ENCODE measurements at places on chromosomes 2 and 18.

GRCh38 chr2:27728081-27728858, 43.2 kb upstream of the MRPL33 start:
- DNase-seq = no peak

DNA sequence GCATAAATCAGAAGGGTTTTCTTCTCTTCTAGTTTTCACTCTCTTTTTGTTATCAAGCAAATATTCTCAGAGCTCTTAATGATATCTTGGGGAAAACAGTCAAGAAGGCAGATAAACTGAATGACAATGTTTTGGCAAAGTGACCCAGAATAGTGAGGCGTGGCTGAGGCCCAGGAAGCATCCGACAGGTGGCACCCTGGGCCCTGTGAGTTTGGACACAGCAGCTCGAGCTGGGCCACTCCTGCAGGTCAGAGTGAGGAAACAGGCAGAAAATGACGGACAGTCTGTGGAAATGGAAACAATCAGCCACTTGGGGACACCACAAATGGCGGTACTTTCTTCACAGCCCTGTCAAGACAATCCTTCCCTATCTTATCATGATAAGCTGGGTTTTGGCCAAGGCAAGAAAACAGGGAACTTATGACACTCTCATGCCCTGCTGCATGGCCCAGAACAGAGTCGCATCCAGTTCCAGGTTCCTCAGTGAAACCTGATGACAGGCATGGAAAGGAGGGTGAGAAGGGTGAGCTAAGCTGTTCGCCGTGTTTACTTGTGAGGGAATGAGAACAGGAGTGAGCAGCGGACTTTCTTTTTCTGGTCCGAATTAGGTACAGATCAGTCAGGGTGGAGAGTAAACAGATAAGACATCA, 32.1 kb downstream of the MRPL44 start:
- no peak for DNase-seq

DNA sequence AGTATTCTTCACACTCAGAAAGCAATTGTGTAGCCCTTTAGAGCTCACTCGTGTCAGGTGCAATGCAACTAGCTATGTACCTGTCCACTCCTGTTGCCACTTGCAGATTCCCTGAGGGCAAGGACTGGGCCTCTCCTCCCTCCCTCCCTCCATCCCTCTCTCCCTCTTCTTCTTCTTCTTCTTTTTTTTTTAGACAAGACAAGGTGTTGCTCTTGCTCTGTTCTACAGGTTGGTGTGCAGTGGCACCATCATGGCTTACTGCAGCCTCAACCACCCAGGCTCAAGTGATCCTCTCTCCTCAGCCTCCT, 119.7 kb downstream of the ACKR3 start:
- no peak for DNase-seq

DNA sequence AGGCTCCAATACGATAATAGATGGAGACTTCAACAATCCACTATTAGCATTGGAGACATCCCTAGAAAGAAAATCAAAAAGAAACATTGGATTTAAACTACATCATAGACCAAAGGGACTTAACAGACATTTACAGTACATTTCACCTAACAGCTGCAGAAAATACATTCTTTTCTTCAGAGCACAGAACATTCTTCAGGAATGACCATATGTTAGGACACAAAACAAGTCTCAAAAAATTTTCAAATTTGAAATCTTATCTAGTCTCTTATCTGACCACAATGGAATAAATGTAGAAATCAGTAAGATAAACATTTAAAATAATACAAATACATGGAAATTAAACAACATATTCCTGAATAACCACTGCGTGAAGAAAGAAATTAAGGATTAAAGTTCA, 68.7 kb downstream of the STRADB start:
- DNase-seq = no peak

DNA sequence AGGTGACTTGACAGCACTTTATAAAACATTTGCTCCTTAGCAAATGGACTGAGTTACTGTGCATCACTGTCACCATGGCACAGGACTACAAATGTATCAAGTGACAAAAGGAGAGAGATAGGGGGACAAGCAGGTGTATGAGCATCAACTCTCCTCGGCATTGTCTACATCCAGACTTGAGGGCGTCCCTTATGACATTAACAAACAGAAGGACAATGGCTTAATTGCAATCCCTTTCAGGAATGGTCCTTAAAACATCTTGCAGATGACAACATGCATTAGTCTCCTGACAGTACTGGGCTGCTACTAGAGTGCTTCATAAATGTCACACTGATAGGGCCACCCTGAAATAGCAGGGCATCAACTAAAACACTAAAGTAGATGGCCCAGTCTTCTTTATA, 198.8 kb downstream of the PDE1A start:
- no peak for DNase-seq

- no peak for DNase-seq
These were observed 35.6 kb downstream of the HK2 start for GRCh38 chr2:74869517-74869916.

GRCh38 chr2:191691898-191692297, 14.0 kb downstream of the NABP1 start:
- no peak for DNase-seq

DNA sequence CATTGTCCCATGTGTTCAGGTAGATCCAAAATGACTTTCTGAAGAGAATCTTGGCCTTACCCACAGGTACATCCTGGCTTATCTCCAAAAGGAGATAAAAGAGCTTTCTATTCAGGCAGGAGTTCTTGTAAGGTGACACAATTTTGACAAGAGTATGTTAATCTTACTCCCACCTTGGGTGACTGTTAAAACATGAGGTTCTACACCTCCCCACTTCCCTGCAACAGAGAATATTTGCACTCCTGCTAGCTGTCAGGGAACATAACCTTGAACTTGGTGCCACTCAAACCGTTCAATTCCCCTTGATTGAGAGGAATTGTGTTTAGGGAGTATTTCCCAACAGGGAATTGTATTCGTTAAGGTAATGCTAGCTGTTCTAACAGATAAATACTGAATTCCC, 372.5 kb upstream of the KLHL29 start:
- no peak for DNase-seq

DNA sequence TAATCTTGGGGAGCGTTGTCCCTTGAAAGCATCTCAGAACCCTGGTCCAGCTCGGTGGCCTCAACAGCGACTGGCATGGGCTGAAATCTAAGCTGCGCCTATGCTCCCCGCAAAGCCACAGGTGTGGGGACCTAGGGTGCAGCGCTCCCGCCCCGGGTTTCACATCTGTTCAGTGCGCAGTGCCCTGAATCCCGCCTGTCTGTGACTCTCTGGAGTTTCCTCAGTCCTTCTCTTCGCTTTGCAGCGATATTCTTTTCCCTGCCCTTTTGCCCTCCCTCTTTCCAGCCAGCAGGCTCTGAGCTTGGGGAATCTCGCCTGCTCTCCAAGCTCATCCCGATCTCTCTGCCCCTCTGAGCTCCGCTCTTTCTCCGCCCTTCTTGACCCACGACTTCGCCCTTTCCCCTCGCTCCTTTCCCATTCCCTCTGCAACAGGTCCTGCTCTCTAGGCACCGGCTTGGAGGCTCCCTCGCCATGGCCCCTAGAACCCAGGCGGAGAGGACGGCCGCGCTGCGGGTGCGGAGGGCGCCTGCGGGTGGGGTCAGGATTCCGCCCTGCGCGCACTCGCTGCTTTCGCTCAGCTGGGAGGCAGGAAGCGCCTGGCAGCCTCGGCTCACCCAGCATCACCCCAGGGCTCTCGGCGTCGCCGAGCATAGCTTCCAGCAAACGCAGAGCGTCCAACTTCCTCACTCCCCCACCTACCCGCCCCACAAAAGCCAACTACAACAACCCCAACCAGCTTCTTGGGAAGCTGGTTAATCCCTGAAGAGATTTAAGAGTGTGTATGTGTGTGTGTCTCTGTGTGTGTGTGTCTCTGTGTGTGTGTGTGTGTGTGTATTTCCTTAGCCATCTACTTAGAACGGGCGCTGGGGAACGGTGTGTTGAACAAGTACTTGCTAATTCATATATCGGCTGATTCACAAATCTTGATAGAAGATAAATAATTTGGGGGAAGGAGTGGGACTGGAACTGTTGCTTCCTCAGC, 1.1 kb downstream of the GRP start:
- no peak for DNase-seq
